ENCODE measurements at places on chromosomes 1 and 21.

GRCh38 chr1:231695439-231696255 is 69.1 kb downstream of the DISC1 start:
- DNase-seq: no peak

GRCh38 chr1:1602304-1602967 is 2.5 kb upstream of the FNDC10 start:
- DNase-seq: no peak

GRCh38 chr1:119647734-119648619 is at the start of gene ZNF697:
TSS of gene ZNF697 (minus strand) at chr1:119648266. CDS start at chr1:119626100, 22,166 bp downstream.
- peak; percentile 85 for DNase-seq

DNA sequence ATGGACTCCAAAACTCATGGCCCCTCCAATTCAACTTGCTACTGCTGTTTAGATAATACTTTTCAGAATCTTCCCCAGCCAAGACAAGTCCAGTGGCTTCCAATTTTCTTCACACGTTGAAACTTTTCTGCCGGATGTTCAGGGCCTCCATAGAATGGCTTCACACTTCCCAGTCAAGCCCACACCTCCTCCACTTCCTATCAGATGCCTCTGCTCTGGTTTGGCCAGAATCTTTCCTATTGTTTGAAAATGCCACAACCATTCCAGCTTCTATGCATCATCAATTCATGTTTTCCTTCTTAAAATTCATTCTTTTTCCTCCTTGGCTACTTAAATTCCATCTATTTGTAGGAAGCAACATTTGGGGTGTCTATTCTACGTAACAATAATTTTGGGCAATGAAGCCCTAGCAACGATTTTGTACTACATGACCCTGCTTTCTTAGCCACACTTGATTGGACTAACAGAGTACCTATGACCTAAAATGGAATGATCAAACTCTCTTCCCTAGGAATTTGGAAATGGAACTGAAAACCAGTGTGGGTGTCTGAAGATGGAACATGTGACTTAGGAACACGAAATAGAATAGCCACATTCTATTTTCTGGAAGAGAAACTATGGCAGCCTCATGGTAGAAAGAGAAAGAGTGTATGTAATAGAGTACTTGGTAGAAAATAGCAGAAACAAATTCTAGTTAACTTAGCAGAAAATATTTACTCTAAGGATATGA is 74.1 kb upstream of the CNIH3 start:
- DNase-seq: no peak

DNA sequence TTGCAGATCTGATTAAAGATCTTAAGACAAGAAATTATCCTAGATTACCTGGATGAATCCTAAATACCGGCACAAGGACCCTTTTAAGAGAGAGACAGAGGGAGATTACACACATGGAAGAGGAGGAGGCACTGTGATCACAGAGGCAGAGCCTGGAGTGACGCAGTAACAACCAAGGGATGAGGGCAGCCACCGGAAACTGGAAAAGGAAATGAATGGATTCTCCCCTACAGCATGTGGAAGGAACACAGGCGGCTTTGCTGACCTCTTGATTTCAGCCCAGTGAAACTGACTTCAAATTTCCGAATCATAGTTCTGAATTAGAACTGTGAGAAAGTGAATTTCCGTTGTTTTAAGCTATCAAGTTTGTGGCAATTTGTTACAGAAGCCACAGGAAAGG is 50.2 kb upstream of the IVNS1ABP start:
- DNase-seq: no peak

Data from neural crest cell (in vitro differentiated cells).